ENCODE measurements at places on chromosomes 13 and 19.

GRCh38 chr13:47407808-47408207, 511.0 kb upstream of the HTR2A start:
- no peak for DNase-seq

DNA sequence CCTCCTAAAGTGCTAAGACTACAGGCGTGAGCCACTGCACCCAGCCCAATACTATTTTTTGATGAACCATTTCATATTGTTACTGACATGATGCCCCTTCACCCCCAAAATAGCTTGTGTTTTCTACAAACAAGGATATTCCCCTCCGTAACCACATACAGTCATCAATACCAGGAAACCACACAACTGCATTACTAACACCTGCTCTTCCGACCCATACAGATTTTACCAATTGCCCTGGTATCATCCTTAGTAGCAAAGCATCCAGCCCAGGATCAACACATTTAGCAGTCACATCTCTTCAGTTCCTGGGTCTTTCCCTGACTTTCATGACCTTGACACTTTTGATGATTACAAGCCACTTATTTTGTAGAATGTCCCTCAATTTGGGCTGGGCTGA, 33.6 kb downstream of the KCTD15 start:
- DNase-seq, result no peak

DNA sequence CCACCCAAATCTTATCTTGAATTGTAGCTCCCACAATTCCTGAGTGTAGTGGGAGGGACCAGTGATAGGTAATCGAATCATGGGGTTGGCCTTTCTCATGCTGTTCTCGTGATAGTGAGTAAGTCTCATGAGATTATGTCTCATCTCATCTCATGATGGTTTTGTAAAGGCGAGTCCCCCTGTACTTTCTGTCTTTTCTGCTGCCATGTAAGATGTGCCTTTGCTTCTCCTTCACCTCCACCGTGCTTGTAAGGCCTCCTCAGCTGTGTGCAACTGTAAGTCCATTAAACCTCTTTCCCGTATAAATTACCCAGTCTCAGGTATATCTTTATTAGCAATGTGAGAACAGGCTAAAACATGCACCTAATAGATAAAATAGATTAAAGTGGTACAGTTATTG, 756.4 kb upstream of the SLITRK5 start:
- no peak for DNase-seq

GRCh38 chr19:54096617-54097106, 3.9 kb downstream of the OSCAR start:
- DNase-seq, result no peak

GRCh38 chr13:97749174-97749573, 204.3 kb upstream of the IPO5 start:
- no peak for DNase-seq

DNA sequence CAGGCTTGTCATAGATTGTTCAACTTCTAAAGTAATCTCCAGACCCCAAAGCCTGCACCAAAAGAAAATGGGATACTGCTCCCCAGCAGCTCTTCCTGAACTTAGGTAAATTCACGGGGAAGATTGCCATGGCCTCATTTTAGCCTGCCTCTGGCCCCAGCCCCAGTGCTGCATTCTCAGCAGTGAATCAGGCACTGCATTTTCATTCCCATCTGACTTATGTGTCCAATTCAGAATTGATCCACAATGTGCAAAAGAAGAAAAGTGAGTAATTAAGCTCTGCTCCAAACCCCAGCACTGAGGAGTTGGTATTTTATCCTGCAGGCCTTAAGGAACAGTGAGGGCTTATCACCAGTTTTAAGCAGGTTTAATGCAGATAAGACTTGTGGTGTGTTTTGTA, 176.4 kb downstream of the KCTD12 start:
- no peak for DNase-seq

GRCh38 chr19:2047449-2048103, 3.5 kb downstream of the MKNK2 start:
- no peak for DNase-seq

- no peak for DNase-seq
These were observed 471.5 kb downstream of the GPC6 start for GRCh38 chr13:93698016-93698613.

DNA sequence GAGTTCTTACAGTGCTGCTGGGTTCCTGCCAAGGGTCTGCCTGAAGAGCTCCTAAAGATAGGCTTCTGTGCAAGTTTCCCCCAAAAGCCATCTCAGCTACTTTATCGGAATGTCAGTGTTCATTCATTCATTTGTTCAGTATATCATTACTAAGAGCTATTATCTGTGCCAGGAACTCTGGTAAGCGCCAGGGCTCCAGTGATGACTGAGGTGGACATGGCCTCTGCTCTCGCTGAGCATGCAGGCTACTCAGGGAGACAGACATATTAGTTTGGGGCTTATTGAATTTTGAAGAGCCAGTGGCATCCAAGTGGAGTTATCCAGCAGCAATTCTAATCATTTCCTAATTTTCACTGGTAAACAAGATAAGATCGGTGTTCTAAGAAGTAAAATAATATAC, 65.8 kb downstream of the DGKH start:
- no peak for DNase-seq

- no peak for DNase-seq
These were observed 437.9 kb downstream of the KLF5 start for GRCh38 chr13:73496711-73497110.

DNA sequence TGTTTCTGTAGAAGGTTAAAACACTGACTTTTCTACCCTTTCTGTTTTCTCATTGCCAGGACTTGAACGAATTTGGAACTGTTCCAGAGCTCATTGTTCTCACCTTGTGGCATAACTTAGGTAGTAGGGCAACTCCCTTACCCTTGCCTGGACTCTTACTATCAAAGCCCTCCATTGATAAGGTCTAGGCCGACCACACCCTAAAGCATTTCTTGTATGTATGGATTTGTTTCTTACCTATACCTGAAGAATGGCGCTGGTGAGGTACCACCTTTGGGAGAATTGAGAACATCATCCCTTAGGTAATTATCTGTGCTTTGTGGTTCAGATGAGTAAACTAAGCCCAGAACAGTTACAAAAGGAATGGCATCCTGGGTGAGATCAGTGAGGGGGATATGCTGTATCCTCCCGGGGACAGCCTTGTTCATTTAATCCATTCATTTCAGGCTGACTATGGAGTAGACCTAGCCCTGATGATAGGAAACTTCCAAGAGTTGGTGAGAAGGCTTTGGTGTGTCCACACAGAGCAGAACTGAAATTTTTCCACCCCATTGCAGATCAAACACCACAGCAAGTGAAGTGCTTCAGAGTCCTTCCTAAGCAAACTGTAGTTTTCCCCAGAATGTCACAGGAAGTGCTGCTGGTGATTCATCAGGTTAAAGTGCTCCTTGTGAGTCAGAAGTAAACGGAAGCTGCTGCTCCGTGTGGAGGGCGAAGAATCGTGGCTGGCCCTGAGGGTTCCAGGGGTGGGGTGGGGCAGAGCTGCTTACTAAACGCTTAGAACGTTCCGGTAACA, 113.0 kb downstream of the TEX26 start:
- peak; percentile 24 for DNase-seq

- DNase-seq, result no peak
These were observed 41.1 kb downstream of the CEACAM1 start for GRCh38 chr19:42487032-42487797.

DNA sequence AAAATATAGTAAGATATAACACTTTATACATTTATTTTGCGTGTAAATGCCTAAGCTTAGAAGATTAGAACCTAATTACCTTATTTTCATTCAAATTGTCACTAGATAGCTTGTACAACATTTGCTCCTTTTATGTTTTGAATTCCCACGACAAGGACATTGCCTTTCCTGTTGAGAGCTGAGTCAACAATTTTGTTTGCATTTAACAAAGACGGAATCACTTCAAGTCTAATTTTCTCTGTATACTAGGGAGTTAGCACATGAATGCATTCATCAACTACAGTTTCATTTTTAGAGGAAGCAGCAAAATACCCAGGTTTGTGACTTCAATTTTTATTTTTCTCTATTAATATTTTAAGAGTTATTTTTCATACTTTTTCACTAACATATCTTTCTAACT, 48.7 kb upstream of the PCCA start:
- no peak for DNase-seq

GRCh38 chr13:110890279-110891165, 24.3 kb downstream of the ANKRD10 start:
- DNase-seq, result no peak

DNA sequence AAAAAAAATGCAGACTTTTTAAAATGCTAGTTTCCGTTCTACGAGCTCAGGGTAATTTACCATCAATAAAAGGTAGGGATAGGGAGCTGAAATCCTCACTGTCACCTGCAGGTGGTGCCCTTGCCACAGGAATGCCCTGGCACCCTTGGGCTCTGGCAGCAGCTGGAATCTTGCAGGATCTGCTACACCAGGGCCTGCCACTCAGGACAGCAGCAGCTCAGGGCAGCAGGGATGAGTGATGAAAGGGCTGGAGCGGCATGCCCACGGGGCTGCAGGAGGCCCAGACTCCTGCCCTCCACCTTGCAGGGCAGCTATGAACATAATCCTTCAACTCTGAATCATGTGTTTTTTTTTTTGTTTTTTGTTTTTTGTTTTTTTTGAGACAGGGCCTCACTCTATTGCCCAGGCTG, 54.0 kb downstream of the GNG7 start:
- peak; percentile 36 for DNase-seq

DNA sequence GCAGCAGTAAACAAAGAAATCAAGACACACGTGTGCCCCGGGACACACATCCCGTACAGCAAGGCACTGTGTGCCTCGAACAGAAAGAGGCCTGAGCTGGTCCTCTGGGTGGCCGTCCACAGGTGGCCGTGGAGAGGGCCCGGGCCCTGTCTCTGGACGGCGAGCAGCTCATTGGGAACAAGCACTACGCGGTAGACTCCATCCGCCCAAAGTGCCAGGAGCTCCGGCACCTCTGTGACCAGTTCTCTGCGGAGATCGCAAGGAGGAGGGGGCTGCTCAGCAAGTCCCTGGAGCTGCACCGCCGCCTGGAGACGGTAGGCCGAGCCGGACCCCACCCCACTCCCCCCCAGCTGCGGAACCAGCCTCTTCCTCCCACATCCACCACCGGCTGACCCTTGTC, 30.7 kb upstream of the F7 start:
- no peak for DNase-seq

GRCh38 chr13:107881362-107881761, 334.0 kb downstream of the LIG4 start:
- DNase-seq, result no peak

DNA sequence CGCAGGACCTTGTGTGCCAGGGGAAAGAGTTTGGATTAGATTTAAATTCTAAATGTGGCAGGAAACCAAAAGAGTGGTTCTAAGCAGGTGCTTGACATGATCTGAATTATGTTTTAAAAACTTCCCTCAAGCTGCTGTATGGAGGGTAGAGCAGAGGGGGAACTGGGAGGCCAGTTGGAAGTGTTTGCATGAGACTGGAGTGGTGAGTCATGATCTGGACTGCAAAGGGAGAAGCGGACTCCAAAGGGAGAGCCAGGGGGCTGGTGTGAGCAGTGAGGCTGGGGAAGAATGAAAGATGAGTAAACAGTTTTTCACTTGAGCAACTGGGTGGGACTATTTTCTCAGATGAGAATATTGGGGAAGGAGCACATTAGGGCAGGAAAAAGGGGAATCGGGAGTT, 206.1 kb downstream of the DNAJC15 start:
- no peak for DNase-seq

DNA sequence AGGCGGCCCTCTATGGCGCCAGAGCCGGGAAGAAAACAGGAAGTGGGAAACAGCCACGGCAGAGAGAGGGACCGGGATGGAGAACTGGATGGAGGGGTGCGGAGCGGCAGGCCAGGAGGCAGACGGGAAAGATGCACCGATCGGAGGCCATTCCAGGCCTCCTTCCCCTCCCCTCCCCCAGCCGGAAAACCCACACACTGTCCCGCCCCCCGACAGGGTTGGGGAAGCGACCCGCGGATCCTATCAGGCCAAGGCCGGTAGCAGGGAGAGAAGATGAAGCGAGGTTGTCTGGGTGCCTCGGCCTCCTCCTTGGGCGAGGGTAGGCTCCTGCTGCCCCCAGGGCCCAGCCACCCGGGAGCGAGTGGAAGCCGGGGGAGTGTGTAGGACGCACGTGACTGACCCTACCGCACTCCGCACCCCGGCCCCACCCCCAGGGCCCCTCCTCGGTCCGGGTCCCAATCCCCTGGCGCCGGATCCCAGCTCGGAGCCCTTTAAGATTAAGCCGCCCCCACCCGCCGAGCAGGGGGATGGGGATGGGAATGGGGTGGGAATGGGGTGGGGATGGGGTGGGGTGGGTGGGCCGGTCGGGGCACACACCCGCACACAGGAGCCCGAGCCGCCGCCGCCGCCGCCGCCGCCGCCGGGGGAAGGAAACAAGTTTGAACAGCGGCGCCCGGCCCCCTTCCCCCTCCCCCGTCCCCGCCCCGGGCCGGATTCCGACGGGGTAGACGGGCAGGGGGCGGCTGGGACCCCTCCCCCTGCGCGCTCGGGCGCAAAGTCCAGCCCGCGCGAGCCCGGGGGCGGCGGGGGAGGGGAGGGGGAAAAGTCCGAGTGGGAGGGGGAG, 1.5 kb downstream of the ERF start:
- DNase-seq, result peak; percentile 26

DNA sequence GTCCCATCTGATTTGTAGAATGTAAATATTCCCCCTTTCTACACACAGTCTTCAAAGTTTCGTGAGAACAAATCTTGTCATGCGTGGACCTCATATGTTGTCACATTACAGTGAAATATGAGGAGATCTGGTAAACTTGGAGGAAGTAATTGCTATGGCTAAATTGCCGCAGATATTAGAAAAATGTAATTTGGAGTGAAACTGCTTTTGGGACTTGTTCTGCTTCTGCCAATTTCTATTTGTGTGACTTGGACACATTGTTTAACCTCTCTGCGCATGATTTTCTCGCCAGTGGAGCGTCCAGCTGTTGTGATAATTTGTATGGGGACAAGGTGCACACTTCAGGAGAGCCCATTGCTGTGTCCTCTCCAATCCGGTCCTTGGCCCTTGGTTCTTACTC, 693.1 kb upstream of the SLC10A2 start:
- no peak for DNase-seq

DNA sequence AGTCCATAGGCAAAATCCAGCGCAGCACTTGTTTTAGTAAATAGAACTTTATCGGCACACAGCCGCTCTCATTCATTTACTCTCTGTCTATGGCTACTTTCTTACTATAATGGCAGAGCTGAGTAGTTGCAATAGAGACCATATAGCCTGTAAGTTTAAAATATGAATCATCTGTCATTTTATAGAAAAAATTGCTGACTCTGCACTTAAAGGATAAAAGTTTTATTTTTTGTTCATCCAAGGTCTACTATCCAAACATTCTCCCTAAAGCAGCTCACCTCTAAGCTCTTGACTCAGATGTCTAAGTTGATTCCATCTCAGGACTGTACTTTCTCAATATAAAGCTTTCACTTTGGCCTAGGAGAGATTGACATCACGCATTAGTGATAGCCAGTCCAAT, 825.7 kb downstream of the OLFM4 start:
- DNase-seq, result no peak

DNA sequence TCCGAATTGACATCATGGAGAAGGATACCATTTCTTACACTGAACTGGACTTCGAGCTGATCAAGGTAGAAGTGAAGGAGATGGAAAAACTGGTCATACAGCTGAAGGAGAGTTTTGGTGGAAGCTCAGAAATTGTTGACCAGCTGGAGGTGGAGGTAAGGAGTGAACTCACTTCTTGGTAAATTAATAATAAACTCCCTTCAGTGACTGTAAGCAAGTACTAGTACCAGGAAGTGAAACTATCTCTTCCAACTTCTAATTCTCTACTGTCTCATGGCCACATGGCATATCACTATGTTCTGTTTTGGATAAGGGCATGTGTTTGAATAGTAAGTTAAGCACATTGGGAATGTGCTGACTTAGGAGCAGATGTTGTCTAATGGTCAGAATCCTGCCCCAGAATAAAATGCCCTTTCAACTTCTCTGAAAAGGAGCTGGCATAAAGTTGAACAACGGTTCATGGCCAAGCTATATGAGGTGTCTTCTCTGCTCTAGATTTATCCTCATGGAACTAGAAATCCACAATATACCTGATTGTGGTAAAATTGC, 13.4 kb downstream of the OLFM4 start:
- no peak for DNase-seq

All from stimulated activated CD8-positive, alpha-beta memory T cell treated with anti-CD3 and anti-CD28 coated beads, Interleukin-4, amount 100 ng/mL, for 1 hour (primary cell).